Kidney capillary endothelial cell (primary cell): ENCODE measurements at places on chromosomes 7 and 10.

- no peak for DNase-seq
Measured at GRCh38 chr7:24135003-24135817, 148.8 kb upstream of the NPY start.

- DNase-seq: no peak
Measured at GRCh38 chr10:47031901-47032465, 120.8 kb downstream of the PTPN20 start.

DNA sequence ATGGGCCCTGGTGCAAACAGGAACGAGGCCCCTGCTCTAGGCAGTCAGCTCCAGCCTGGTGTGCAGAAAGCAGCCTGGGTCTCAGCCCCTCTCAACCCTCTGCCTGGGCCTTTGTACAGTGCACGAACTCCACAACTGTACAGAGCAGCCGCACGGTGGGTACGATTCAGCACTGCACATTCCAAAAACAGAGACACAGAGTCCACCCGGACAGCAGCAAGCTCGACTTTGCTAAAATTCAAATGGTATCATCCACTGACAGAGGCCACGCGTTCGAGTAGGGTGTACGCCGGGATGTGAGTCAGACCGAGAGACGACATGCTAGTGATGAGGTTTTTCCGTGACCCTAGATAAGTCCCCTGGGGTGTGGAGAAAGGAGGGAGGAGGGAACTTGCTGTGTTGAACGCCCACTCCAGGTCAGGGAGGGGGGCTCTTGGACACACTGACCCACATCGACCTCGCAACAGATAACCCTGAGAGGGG lies 65.6 kb upstream of the PDGFA start:
- no peak for DNase-seq

DNA sequence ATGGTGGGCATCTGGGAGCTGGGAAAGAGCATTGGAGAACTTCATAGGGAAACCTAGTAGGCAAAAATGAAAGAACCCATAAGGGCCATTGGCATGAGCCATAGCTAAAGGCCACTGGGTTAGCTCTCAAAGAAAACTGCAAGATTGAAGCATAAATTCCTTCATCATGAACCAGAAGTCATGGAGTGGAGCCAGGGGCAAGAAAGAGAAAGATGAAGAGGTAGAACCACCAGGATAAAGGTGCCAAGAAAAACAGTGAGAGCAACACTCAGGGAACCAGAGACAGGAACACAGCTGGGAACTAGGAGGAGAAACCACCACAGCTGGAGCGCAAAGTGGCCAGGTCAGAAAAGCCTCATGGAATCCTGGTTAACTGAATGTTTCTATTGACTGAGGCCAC lies 11.5 kb upstream of the SGMS1 start:
- DNase-seq: no peak

GRCh38 chr7:69276011-69276729 lies 322.1 kb upstream of the AUTS2 start:
- DNase-seq: no peak

DNA sequence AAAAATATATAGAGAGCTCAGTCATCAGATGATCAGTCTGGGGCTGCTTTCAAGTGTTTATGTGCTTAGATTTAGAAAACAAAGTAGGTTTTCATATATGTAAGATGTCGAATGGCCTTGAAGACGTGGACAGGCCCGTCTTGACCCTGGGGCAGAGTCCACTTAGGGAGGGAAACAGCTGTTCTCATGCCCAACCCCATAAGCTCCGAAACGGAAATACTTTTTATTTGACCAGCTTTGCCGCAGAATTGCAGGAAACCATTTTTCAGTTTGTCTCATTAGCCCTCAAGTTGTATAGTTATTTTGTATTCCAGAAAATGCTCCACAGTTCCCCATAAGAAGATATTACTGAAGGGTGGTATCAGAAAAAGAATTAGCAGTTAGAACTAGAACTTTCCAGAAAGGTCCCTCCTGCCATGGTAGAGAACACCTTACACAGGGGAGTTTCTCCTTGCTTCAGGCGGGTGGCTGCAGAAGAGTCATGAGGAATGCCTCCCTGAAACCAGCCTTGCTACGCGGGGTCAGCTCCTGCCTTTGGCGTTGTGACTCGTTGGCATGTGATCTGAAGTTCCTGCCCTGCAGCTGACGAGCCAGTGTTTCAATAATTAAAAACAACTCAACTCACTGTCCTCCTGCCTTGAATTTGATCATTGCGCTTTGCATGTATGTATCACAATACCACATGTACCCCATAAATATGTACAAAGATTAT lies 192.7 kb downstream of the CELF2 start:
- peak; percentile 53 for DNase-seq

GRCh38 chr7:133389727-133390126 lies 136.8 kb downstream of the EXOC4 start:
- no peak for DNase-seq

DNA sequence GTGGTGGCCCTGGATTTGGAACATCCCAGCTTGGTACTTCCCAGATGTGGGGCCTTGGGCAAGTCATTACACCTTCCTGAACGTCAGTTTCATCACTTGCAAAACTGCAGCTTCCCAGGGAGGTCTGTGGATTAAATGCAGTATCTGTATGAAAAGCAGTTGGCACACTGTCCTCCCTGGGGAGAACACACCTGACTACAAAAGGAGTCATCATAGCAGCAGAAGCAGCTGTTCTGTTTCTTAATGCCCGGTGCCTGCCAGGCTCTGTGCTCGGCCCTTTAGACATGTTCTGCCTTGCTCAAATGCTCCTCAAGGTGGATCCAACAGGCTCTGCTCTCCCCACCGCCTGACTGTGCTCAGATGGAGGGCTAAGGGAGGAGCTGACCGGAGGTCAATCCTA lies 31.0 kb downstream of the CDCA7L start:
- DNase-seq: no peak

GRCh38 chr10:29243750-29244149 lies 45.1 kb upstream of the LYZL1 start:
- no peak for DNase-seq

GRCh38 chr7:4386190-4386589 lies 295.9 kb upstream of the FOXK1 start:
- DNase-seq: no peak

GRCh38 chr7:106566196-106566595 lies 94.8 kb downstream of the CCDC71L start:
- no peak for DNase-seq
